Hindlimb muscle (tissue), 1 donor: ENCODE measurements at places on chromosomes 5 and 9.

DNA sequence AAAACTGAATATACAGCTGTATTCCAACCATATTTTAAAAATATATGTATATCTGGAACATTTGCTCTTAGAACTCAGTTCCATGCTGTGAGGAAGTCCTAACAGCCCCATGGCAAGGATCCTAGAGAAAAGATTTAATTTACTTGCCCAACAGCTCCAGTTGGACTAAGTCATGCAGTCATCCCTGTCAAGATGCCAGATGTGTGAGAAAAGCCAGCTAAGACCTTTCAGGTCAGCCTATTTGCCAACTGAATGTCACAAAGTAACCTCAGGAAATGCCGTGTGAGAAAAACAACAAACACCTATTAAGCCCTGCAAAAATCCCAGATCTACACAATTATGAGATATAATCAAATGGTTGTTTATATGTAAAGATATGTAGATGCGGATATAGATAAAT, 416.3 kb downstream of the NR2F1-AS1 start:
- DNase-seq: no peak

DNA sequence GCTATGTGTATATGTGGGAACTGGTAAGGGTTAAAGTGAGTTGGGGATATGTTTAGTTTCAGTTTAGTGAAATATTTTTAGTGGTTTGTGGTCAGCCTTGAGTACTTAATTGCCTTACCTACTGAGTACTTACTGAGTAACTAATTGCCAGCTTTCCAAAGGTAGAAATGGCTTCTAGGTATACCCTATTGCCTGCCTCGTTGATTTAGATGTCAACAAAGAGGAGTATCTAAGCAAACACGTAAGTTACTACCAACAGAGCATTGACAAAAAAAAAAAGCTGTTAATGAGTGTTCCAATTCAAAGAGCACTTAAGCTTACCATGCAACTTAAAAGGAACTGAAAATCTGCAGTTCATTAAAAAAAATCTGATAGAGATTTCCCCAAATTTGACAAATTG, 8.8 kb downstream of the ATP10B start:
- DNase-seq: no peak

- no peak for DNase-seq
Observed at GRCh38 chr5:2710910-2711309, 40.6 kb downstream of the IRX2 start.

- DNase-seq: no peak
Observed at GRCh38 chr5:570886-571285, 41.3 kb upstream of the CEP72 start.

DNA sequence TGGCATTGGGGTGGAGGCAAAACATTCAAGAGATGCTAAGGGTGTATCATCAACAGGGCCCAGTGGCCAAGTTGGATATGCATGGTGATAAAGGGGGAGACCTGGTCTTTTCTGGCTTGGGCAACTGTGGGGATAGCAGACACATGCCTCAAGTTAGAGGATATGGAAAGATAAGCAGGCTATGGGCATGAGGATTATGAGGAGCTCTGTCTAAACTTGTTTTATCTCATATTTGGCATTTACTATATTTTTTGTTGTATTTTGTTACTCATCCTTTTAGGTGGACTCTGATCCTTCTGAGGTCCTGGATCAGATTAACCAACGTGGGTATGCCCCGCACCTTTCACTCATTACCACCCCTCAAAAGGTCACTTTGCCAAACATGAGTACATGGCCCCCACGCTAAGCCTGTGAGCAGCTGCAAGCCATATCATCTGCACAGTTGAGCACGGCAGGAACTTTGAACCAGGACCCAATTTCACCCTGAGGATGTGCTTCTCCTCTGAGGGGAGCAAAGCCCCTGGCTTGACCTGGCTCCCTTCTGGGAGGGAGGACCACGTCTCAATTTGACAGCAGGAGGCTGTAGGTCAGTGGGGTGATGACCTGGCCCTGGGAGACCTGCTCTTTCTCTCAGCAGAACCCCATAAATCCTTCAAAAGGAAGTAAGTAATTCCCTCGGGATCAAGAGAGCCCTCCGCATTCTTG, 71.1 kb upstream of the CD180 start:
- DNase-seq: peak; percentile 36

DNA sequence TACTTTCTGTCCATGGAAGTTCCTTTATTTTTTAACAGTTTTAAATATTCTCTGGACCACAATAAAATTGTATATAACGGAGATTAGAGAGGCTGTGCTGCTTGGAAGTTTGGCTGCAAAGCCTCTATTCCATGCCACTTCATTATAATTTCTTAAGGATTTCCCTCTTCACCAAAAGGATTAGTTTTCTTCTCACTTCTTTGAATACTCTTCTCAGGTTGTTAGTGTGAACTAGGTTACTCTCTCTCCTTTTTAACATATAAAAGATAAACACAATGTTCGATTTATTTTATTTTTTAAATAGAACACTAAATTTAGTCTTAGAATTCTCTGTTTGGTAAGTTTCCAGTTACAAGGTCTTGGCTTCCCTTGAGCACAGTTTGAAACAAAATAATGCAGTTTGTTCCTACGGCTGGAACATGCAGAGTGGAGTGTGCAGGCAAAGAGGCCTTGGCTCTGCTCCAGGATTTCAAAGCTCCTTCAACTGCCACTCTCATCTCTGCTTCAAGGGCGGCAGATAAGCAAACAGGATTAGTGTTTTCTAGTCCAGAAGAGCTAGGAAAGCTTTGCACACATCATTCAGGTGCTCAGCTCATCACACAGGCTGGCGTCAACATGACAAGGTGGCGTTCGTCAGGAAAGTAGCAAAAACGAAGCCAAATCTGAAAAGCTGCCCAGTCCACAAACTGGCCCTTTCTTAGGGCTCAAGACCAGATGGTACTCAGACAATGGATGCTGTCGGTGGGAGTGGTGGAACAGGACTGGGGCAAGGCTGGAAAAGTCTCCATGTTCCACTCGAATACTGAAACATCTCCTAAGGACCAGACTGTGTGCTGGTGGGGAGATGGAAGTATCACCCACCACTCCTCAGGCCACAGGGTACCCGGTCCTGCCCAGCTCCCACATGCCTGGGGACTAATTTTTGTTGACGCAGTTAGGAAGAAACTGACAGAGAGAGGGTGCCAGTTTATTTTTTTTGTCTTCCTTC, 286.6 kb downstream of the CRB2 start:
- DNase-seq: no peak

DNA sequence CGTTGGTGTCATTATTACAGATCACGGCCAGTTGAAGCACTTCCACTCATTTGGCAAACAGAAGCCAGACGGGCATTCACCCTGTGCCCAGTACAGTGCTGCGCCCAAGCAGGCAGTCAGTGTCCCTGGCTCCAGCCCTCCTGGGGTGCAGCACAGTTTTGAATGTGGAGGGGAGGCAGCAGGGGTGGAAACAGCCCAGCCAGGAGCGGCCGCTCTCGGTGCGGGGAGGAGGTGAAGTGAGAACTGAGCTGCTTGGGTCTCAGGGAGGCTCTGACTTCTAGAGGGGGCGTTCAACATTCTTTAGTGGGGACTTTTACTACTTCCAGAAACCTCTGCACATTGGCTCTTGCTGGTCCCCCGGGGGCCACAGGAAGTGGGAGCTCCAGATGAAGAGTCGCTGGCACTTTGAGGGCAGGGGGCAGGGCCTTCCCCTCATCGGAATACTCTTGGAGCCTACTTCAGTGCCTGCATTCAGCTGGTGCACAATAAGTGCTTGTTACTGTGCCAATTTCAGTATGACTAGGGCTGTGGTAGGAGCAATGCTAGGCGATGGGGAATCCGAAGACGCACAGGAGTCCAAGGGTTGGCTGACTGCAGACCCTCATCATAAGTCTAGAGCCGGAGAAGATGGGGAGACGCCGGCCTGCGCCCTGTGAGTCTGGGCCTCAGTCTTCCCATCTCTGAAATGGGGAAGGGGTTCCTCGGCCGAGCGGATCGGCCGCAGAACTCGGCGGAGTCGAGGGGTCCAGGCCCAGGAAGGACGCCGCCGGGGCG, 492 bp upstream of the NEK6 start:
- no peak for DNase-seq

DNA sequence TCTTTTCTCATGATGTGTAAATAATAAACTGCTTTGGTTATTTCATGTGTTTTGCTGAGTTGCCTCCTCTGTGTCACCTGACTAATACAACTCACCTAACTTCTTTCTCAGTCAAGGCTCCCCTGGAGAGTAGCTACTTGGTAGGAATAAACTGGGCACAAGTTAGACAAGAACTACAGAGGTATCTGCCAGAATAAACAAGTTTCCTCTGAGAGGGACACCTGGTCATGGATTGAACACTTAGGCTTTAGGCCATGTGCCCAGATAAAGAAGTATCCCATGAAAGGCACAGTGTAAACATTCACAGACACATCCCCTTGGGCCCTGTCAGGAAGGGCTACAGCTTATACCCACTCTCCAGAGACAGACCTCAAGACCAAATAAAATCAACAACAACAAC, 532.5 kb downstream of the KIF4B start:
- no peak for DNase-seq

DNA sequence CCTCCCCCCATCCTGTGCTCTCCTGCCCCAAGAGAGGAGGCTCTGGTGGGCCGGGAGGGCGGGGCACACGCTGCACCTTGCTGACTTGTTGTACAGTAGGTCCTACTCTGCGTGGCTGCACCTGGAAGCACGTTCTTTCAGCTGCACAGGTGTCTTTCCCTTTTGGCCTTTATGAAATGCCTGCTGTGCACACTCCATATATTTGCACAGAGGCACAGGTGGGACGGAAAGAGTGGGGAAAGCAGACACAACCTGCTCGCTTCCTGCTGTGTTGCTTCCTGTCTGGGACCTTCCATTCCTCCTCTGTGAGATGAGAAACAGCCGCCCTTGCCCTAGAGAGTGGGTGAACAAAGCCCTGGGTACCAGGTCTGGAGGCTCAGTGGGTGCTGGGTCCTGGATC, 4.8 kb downstream of the USP20 start:
- DNase-seq: no peak

DNA sequence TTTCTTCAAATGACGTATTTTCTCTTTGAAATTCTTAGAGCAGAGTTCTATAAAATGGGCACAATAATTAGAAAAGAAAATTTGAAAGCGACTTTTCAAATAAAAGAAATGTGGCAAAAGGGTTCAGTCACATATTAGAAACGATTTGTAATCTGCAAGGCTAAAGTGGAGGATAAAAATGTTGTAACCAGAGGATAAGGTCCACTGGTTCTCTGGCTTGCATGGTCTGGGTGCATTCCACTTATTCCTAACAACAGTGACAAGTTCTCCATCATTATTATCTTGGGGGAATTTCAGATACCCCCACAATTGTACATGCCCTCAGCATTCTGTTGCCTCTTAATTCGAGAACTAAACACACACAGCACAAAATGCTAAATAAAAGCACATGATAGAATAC, 91.1 kb downstream of the IQGAP2 start:
- no peak for DNase-seq

GRCh38 chr9:117587263-117587662, 116.9 kb upstream of the TLR4 start:
- no peak for DNase-seq

DNA sequence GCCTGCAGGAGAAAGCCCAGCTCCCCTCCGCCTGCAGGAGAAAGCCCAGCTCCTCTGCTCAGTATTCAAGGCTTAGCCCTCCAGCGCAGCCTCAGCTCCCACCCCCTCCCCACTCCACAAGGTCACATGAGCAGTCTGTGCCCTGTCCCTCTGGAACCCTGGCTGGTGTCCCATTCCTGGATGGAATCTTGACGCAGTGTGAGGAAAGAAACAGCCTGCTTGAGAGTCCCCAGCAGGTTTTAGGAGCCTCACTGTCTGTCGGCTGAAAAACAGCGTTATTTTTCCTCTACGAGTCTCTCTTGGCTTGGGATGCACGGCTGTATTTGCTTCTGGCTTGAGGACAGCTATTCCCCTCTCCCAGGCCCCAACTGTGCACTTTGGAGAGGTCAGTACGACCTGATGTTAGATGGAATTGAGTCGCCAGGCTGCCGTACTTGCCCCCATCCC, 210.1 kb upstream of the TRIM32 start:
- DNase-seq: peak; percentile 80

- no peak for DNase-seq
Observed at GRCh38 chr9:70406434-70406862, 8.0 kb downstream of the KLF9 start.

DNA sequence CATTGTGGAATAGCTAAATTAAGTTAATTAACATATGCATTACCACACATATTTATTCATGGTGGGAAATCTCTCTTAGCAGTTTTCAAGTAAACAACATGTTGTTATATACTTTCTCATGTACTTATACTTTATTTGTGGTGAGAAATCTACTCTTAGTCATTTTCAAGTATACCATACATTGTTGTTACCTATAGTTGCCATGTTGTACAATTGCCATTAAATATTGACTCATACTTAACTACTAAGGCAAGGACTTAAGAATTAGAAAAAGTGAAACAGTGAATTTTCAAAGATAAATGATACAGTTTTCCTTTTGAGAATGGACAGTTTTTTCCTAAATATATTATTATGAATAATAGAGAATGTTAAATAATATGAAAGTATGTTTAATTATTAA, 27.7 kb downstream of the UGCG start:
- no peak for DNase-seq

- DNase-seq: no peak
Observed at GRCh38 chr5:180390441-180391190, 37.5 kb upstream of the GFPT2 start.

GRCh38 chr9:69252436-69252835, 72.6 kb upstream of the ENTREP1 start:
- DNase-seq: no peak

DNA sequence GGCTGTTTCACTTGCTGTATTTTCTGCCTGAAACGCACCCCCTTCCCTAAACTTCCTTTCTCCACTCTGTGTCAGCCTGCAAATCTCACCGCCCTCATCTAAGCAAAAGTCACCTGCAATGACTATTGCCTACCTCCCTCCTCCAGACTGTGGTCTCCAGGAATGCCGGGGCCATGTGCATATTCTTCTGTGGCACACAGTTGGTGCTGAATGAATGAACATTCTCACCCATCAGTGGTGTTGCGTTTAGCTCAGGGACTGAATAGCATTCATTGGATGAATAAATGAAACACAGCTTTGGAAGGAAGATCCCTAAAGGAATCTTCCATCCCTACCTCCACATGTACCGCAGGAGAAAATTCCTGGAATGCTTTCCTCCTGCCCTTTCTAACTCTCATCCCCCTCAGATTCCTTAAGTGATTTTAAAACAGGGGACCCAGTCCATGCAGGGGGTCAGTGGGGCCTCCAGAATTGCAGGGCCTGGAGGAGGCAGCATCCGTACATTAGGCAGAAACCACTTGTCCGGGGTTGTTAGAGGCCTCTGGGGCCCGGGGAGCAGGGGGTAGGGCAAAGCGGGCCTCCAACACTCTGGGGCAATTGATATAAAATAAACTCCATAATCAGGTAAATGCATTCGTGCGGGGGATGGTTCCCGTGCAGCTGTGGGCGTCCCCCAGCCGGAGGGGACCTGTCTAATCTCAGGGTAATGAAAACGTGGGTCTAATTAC, 28.3 kb upstream of the PTGS1 start:
- no peak for DNase-seq

- DNase-seq: peak; percentile 20
Observed at GRCh38 chr5:90434116-90434714, 24.7 kb upstream of the CETN3 start.

- no peak for DNase-seq
Observed at GRCh38 chr5:99023330-99023729, 94.5 kb upstream of the CHD1 start.
